ENCODE measurements at places on chromosomes 6 and 20. TPM values are rescaled to one million over a fixed set of nuclear protein-coding genes. Genes with fewer than 3 reads are reported as not detected.

DNA sequence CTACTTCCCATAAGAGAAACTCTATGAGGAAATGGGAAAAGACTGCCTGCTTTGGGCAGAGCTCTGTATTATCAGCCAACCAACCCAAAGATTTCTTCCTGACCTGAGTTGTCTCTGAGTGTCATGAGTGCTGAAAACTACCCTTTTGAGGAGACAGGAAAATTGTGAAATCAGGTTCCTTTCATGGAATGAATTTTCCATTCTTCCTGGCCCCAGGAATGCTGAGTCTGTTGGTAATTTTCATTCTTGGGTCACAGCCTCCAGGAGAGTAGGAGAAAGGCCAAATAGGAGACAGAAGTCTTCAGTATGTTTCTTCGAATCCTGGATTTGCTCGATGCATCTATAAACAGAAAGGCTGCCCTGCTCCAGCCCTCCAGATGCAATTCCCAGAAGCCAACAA is 53.6 kb downstream of the SCML4 start:
- DNase-seq = no peak

DNA sequence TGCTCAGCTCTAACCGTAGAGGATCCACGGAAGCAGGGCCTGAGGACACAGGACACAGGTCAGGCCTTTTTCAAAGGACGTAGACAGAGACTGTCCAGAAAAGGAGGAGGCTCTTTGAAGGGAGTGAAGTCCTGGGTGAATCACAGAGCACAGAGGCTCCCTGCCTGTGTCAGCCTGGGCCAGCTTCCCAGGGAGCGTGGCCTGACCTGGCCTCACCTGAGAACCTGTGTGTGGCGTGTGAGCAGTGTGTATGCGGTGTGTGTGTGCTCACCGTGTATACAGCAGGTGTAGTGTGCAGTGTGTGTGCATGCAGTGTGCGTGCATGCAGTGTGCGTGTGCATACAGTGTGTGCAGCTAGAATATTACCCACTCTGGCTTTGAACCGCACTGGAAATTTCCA is 56.0 kb upstream of the FNDC1 start:
- DNase-seq = no peak

DNA sequence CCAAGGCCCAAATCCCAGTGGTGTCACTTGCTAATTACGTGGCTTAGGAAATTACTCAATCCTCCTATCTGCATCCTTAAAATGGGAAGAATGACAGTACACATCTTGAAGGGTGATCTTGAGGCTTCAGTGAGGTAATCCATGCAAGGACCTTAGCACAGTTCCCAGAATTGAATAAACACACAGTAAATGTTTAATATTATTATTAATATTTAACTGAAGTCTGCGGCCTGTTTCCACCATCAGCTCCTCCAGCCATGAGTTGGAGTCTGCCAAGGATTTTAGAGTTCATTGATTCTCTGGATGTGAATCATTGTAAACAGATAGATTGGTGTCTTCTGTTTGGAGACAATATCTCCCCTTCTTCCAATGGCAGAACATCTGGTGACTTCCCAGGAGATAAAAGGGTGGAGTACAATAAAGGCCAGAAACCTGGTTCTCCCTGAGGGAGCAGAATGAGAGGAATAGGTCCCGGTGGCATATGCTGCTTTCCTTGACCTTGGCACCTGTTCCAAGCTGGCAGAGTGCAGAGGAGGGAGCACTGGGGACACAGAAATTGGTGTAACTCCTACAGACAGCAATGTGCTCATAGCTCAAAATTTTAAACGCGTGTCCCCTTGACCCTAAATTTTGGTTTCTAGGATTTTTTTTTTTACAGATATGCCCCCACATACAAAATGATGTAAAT is 25.4 kb downstream of the UNC5CL start:
- no peak for DNase-seq

DNA sequence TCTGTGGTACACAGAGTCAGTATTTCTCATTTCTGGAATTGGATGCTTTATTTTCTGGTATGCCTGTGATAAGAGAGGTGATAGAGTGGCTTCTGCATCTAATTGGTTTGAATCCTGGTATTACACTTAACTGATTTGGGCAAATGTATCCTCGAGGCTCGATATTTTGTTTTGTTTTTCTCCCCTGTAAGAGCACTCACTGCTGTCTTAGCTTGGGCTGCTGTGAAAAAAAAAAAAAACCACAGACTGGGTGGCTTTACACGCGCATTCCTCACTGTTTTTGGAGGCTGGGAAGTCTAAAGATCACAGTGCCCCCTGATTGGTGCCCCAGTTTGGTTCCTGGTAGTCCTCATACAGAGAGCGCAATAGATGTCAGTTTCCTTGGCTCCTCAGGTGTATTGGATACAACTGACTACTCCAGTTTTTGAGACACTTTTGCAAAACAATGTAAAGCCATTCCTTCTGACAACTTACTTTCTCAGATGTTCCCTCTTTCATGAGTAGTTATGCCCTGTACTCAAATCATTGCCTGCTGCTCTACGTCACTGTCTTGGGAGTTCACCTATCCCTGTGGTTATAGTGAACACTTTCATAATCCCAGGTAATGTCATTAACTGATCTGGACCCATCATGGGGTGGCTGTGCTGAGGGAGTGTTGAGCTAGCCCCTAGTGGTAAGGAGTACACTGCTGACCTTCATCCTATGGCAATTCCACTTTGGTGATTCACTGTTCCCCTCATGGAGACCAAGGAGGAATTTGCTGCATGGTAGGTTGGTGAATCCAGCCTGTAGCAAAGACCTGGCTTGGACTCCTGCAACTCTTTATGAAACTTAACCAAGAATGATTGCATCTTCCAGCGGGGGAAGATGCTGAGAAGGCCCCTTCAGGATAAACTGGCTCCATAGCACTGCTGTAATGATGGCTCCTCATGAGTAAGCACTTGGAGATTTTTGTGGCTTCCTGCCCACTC is 3.5 kb upstream of the ACAT2 start:
- no peak for DNase-seq

DNA sequence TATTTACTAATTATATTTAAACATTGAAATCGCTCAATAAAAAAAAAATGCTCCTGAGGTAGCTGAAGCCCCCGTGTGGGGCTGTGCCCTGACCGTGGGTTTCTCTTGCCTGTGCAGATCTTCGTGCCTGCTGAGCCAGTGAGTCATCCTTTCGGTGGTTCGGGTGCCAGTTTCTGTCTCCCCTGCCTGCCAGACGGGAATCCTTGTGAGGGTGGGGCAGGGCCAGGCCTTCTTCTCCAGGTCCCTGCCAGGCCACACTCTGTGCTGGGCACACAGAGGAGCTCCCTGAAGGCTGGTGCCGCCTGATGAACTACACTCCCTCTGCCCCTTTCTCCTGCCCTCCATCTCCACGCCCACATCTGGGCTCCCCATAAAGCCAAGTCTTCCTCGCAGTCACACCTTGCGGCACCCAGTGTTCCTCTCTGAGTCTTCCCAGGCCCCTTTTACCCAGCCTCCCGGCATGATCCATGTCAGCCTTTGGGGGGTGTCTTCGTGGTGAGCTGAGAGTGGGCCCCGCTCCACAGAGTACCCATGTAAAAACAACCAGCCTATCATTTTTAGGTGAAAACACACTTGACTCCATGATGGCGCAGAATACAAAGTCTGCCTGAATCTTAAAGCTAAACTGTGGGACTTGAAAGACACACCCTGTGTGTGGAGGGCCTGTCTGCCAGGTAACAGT is 19.3 kb downstream of the FGD2 start:
- no peak for DNase-seq

The ATP6V1G2 gene
- 0.75 TPM for total RNA-seq

- no peak for DNase-seq
These were observed 164.2 kb upstream of the ATXN1 start for GRCh38 chr6:16925461-16925860.

DNA sequence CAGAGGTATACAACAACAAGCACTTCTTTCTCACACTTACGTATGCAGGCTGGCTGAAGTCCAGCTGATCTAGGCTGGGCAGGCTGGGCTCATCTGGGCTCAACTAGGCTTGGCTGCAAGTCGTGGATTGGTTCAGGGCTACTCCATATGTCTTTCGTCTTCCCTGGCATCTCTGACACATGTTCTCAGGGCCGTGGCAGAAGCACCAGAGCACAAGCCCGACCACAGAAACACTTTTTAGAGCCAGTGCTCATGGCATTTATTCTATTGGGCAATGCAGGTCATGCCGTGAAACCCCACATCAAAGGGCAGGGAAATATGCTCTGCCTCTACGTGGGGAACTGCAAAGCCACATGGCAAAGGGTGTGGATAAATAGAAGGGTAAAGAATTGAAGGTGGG is 93.8 kb downstream of the RIN2 start:
- no peak for DNase-seq

The RNF182 gene
- 6.1 TPM for total RNA-seq

GRCh38 chr20:16803965-16804792 is 56.0 kb downstream of the OTOR start:
- DNase-seq = peak; percentile 77

DNA sequence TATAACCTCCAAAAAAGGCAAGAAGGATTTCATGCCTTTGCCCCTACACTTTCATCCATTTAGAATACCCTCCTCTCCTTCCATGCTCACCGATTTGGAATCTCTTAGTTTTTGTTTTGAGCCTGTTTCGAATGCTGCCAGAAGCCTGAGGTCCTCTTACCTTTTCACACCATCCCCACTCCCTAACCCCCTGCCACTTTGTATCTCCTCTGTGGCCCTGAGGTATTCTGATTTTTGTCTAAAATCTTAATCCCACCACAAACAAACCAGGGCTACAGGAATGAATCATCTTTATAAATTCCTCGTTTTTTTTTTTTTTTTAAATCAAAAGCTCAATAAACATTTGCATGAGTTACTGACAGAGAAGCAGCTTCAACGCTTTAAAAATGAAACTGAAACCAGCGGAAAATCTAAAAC is 1.6 kb upstream of the RPS12 start:
- DNase-seq = no peak

The TFAP2D gene
- total RNA-seq = not detected

DNA sequence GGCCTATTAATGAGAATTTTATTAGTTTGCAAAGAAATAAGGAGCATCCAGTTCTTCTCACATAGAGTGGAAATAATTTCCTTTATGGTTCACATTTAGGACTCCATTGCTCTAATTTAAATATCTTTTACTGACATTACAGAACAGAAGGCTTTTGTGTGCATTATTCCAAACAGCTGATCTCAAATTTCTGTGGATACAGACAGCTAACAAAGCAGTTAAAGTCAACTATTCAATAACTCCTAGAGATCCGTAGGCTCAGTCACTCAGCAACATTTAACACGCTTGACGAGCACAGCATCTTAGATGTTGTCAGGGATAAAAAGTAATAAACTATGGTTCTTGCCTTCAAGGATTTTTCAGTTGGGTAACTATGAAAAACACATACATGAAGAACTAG is 305.8 kb upstream of the SYNCRIP start:
- DNase-seq = no peak

GRCh38 chr6:33391922-33392594 is 435 bp downstream of the KIFC1 start:
- DNase-seq = no peak

The TGM3 gene
- not detected for total RNA-seq

The SUMO4 gene
- total RNA-seq = 2.5 TPM

GRCh38 chr6:168395983-168396382 is 45.0 kb upstream of the SMOC2 start:
- no peak for DNase-seq

DNA sequence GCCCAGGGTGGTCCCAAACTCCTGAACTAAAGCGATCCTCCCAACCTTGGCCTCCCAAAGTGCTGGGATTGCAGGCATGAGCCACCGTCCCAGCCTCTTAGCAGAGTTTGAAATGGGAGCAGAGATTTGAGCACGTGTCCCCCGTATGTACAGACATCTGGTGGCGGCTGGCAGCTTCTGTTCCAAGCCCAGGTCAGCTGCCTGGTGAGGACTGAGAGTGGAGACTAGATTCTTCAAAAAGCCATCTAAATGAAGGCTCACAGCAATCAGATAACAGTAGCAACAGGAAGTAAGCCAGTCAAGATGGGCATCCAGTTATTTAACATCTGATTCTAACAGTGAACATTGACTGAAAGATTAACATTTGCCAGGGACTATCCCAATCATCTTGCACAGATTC is 128.1 kb upstream of the AKAP12 start:
- DNase-seq = no peak

GRCh38 chr6:71444222-71444621 is 155.6 kb downstream of the OGFRL1 start:
- DNase-seq = no peak

The C6orf132 gene
- total RNA-seq = 11.5 TPM

- DNase-seq = peak; percentile 76
These were observed 306.9 kb downstream of the DHX35 start for GRCh38 chr20:39268981-39269461.

The TNNC2 gene
- 0.61 TPM for total RNA-seq

The C6orf58 gene
- total RNA-seq = not detected

The ZC2HC1B gene
- total RNA-seq = not detected

DNA sequence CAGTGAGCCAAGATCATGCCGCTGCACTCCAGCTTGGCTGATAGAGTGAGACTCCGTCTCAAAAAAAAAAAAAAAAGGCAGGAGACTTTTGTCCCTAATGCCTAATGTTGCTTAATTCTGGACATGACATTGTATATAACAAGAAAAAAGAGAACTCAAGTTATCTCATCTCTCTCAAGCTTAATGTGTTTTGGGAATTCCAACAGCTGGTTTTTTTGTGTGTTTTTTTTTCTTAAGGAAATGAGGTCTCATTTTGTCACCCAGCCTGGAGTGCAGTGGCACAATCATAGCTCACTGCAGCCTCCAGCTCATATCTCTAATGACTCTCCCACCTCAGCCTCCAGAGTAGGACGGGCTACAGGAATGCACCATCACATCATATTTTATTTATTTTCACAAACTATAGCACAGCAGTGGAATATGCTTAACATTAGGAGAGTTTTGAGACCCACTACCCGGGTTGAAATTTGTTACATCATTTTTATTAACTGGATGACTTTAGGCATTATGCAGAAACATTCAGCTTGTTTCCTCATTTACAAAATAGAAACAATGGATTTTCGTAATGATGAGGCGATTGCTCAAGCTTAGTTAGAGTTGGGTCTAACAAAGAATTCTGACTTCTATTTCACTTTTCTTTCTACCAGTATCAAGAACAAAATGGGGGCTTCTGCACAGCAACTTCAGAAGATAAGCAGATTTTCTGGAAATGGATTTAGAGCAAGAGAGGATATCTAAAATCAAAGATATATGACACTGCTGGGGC is 104.1 kb upstream of the BTN3A2 start:
- DNase-seq = no peak

- no peak for DNase-seq
These were observed 19.2 kb downstream of the C6orf89 start for GRCh38 chr6:36904851-36905393.

The RFX6 gene
- not detected for total RNA-seq

All from upper lobe of right lung (tissue), 1 donor.